ENCODE measurements at places on chromosomes 3 and 15.
A peak's percentile ranks its signal among the peaks of the same experiment; 100 is the strongest.

DNA sequence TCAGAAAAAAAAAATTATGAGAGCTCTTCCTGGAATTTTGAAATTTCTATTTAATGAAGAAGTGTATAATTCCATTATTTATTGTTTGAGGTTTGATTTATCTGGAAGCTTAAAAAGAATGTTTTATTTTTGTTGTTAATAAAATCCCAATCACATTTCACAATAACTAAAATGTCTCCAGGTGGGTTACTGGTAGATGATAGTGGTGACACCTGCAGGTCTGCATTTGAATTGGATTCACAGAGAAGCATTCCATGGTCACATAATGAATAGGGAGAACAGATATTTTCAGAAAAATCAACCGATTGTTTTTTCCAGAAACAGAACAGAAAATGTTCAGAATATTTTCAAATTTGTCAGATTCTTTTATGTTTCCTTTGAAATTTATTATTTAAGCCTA lies 48.3 kb downstream of the ASB7 start:
- DNase-seq, result no peak
- no peaks in the 10 kb centered on the region for H3K4me1 ChIP-seq

- H3K36me3 ChIP-seq, result no peaks in the 10 kb centered on the region
- H3K4me1 ChIP-seq, result no peaks in the 10 kb centered on the region
- DNase-seq, result no peak
- H3K4me3 ChIP-seq, result no peak overlapping the region
- H3K27ac ChIP-seq, result no peak overlapping the region
These were observed 332.3 kb downstream of the CNTN3 start for GRCh38 chr3:74282202-74282601.

GRCh38 chr15:54577476-54578250 lies 599.4 kb downstream of the UNC13C start:
- no peak for DNase-seq
- no peaks in the 10 kb centered on the region for H3K36me3 ChIP-seq
- no peak overlapping the region for H3K4me3 ChIP-seq

GRCh38 chr15:49137861-49138260 lies 17.5 kb downstream of the COPS2 start:
- no peaks in the 10 kb centered on the region for H3K27me3 ChIP-seq
- no peak overlapping the region for H3K4me3 ChIP-seq
- no peak overlapping the region for H3K27ac ChIP-seq
- no peak for DNase-seq

DNA sequence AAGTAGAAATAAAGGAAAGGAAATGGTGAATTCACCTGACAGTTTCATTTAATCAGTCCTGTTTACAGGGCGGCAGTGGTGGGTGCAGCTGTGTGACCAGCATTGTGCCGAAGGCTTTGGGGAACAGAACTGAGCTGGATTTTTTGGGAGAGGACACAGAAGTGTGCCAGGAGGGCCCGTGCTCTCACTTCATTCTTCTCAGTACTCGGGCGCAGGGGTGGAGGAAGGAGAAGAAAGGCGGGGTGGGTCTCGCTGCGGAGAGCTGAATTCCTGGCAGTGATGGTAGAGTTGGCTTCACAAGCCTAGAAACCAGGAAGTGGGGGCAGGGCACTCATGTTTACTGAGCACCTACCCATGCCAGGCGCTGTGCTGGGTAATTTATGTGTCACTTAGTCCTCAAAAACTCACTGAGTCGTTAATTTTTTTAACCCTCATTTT lies 64.6 kb downstream of the CRTC3 start:
- H3K36me3 ChIP-seq, result peaks cover 3% of the 10 kb centered on the region
- DNase-seq, result peak; percentile 63
- H3K27ac ChIP-seq, result peak overlapping the region; percentile 87
- no peaks in the 10 kb centered on the region for H3K27me3 ChIP-seq
- peaks cover 69% of the 10 kb centered on the region for H3K4me1 ChIP-seq

DNA sequence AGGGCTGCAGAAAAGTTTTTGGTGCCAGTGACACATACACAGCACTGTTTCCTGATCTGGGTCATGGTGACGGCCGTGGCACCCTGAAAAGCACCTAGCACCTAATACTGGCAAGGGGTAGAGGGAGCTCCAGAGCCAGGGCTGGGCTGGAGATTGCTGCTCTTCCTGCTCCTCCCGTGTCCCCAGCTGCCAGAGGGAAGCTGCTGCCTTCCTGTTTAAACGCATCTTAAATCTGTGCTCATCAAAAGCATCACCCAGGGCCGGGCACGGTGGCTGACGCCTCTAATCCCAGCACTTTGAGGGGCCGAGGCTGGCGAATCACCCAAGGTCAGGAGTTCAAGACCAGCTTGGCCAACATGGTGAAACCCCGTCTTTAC lies 156.7 kb upstream of the MEF2A start:
- H3K27me3 ChIP-seq, result no peaks in the 10 kb centered on the region
- DNase-seq, result peak; percentile 71
- H3K4me3 ChIP-seq, result no peak overlapping the region
- H3K4me1 ChIP-seq, result no peaks in the 10 kb centered on the region

GRCh38 chr3:48762816-48763215 lies 45.8 kb upstream of the IP6K2 start:
- peaks cover 37% of the 10 kb centered on the region for H3K36me3 ChIP-seq
- H3K27ac ChIP-seq, result no peak overlapping the region
- no peaks in the 10 kb centered on the region for H3K4me1 ChIP-seq
- no peaks in the 10 kb centered on the region for H3K27me3 ChIP-seq
- DNase-seq, result no peak
- no peak overlapping the region for H3K4me3 ChIP-seq

- no peaks in the 10 kb centered on the region for H3K36me3 ChIP-seq
- H3K27me3 ChIP-seq, result no peaks in the 10 kb centered on the region
- no peak overlapping the region for H3K27ac ChIP-seq
- no peak for DNase-seq
- H3K4me3 ChIP-seq, result no peak overlapping the region
- no peaks in the 10 kb centered on the region for H3K4me1 ChIP-seq
These were observed 44.1 kb upstream of the FAM107A start for GRCh38 chr3:58621086-58621830.

DNA sequence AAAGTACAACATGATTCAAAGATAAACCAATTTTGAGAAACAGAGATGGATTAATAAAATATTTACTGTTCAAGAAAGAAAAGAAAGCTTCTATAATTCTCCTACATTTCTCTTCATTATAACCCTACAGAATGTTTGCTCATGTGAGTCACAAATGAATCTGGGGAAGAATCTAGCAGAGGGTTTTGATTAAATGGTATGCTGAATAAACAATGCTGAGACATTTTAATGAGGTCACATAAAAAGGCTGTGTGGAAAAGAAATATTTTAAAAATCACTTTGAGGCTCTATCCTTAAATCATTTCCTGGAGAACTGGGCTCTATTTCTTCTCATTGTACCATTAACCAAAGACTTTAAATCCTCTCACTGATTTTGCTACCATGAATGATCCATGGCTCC lies 727.7 kb downstream of the NTRK3 start:
- no peaks in the 10 kb centered on the region for H3K36me3 ChIP-seq
- H3K27me3 ChIP-seq, result no peaks in the 10 kb centered on the region
- H3K27ac ChIP-seq, result no peak overlapping the region
- no peaks in the 10 kb centered on the region for H3K4me1 ChIP-seq
- H3K4me3 ChIP-seq, result no peak overlapping the region
- no peak for DNase-seq

DNA sequence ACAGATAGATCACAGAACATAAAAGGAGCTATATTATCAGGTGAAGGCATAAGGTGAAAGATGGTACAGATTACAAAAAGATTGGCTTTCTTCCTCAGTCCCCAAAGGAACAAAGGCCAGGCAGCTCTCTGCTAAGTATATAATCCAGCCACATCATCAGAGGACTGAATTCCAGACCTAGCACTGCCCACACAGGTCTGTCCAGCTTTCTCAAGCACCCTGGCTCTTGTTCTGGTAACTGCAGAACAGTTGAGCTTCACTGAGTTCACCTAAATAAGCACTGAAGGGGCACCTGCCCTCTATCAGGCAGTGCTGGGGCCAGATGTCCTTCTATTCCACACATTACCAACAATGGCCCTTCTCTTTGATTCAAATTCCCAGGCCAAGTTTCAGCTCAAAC lies 6.3 kb downstream of the DUOXA1 start:
- no peak for DNase-seq
- no peak overlapping the region for H3K4me3 ChIP-seq

- no peaks in the 10 kb centered on the region for H3K36me3 ChIP-seq
- H3K4me3 ChIP-seq, result no peak overlapping the region
- no peaks in the 10 kb centered on the region for H3K4me1 ChIP-seq
- no peak for DNase-seq
- H3K27me3 ChIP-seq, result no peaks in the 10 kb centered on the region
- no peak overlapping the region for H3K27ac ChIP-seq
These were observed 516.1 kb downstream of the AGBL1 start for GRCh38 chr15:86595741-86596140.

GRCh38 chr15:67605871-67606270 lies 63.4 kb downstream of the MAP2K5 start:
- peaks cover 7% of the 10 kb centered on the region for H3K36me3 ChIP-seq
- no peaks in the 10 kb centered on the region for H3K27me3 ChIP-seq
- H3K4me1 ChIP-seq, result no peaks in the 10 kb centered on the region
- no peak for DNase-seq

GRCh38 chr15:59306520-59307164 lies 66.0 kb downstream of the MYO1E start:
- H3K27ac ChIP-seq, result no peak overlapping the region
- no peaks in the 10 kb centered on the region for H3K36me3 ChIP-seq
- no peaks in the 10 kb centered on the region for H3K27me3 ChIP-seq
- no peaks in the 10 kb centered on the region for H3K4me1 ChIP-seq
- DNase-seq, result no peak

DNA sequence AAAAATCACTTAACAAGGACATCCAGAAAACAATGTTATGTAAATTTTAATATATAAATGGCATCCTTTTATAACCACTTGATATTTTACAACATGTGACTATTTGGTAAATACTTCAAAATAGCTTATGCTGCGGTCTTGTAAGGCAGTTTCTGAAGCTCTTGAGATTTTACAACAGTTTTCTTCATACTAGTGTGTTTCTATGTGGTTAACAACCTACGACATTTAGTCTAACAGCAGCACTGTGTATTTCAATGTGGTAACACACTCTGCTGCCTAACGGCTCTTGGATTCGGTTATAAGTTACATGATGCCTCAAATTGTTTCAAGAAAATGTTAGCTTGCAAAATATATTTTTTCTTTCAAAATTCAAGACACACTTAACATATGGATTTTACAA lies 12.9 kb upstream of the MELTF start:
- H3K27me3 ChIP-seq, result no peaks in the 10 kb centered on the region
- no peak for DNase-seq
- H3K4me3 ChIP-seq, result no peak overlapping the region
- no peaks in the 10 kb centered on the region for H3K4me1 ChIP-seq

DNA sequence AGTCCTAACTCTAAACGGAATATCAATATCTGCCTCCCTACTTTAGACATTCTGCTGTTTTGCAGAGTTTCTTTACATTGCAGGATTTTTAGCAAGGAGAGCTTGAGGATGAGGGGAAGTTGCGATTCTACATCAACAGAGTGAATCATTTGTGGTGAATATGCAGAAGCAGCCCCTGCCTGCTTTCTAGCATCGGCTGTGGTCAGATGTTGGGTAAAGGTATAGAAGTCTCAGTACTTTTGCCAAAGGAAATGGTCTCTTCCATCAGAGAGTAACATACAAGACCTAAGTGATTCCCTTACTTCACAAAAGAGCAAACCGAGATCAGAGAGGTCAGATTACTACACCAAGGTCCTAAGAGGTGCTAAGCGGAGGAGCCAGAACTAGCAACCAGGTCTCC lies 15.2 kb downstream of the ST3GAL6 start:
- H3K36me3 ChIP-seq, result no peaks in the 10 kb centered on the region
- H3K27me3 ChIP-seq, result peaks cover 8% of the 10 kb centered on the region
- H3K4me3 ChIP-seq, result no peak overlapping the region
- no peak for DNase-seq

DNA sequence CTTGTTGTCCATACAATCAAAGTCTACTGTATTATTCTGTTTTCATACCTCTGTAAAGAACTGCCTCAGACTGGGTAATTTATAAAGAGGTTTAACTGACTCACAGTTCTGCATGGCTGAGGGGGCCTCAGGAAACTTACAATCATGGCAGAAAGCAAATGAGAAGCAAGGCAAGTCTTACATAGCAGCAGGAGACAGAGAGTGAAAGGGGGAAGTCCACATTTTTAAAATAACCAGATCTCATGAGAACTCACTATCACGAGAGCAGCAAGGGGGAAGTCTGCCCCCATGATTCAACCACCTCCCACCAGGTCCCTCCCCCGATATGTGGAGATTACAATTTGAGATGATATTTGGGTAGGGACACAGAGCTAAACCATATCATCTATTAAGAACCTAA lies 724.6 kb upstream of the CBLB start:
- DNase-seq, result no peak
- no peak overlapping the region for H3K27ac ChIP-seq
- no peak overlapping the region for H3K4me3 ChIP-seq

GRCh38 chr3:111807826-111808225 lies 51.2 kb upstream of the PHLDB2 start:
- H3K4me1 ChIP-seq, result no peaks in the 10 kb centered on the region
- peaks cover 2% of the 10 kb centered on the region for H3K27me3 ChIP-seq
- no peaks in the 10 kb centered on the region for H3K36me3 ChIP-seq
- H3K27ac ChIP-seq, result no peak overlapping the region

GRCh38 chr15:39887211-39887610 lies 32.9 kb downstream of the GPR176 start:
- no peak overlapping the region for H3K27ac ChIP-seq
- no peak overlapping the region for H3K4me3 ChIP-seq
- DNase-seq, result no peak
- no peaks in the 10 kb centered on the region for H3K36me3 ChIP-seq

DNA sequence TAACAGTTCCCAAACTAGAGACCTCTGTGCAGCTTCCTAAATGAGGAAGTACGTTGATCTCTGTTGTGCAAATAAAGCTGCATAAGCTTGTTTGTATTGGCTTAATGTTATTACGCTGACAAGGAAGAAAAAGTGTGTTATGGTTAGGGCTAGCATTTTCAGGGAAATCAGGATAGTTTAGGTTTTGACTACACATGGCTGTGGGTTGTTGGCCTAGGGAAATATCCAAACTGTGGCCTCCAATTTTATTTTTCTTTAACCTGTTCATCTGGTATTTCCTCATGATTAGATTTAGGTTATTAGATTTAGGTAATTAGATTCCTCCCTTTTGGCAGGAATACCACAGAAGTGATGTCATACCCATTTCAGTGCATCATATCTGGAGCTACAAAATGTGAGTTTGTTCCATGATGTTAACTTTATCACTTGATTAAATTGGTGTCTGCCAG lies 8.7 kb upstream of the MCCC1 start:
- H3K4me3 ChIP-seq, result no peak overlapping the region
- H3K27ac ChIP-seq, result no peak overlapping the region
- no peaks in the 10 kb centered on the region for H3K27me3 ChIP-seq
- no peak for DNase-seq
- H3K36me3 ChIP-seq, result no peaks in the 10 kb centered on the region
- H3K4me1 ChIP-seq, result no peaks in the 10 kb centered on the region

- no peaks in the 10 kb centered on the region for H3K4me1 ChIP-seq
- no peaks in the 10 kb centered on the region for H3K27me3 ChIP-seq
- DNase-seq, result no peak
- no peaks in the 10 kb centered on the region for H3K36me3 ChIP-seq
- no peak overlapping the region for H3K4me3 ChIP-seq
- no peak overlapping the region for H3K27ac ChIP-seq
These were observed 16.6 kb upstream of the KY start for GRCh38 chr3:134667406-134667805.

- no peak overlapping the region for H3K27ac ChIP-seq
- no peak overlapping the region for H3K4me3 ChIP-seq
These were observed 78.7 kb downstream of the ZNF385D start for GRCh38 chr3:21672303-21672702.
